Suprapubic skin (tissue), 4 donors: ENCODE measurements at places on chromosomes 6 and 20.

- DNase-seq = no peak
Observed at GRCh38 chr6:144415014-144415413, 129.9 kb downstream of the UTRN start.

DNA sequence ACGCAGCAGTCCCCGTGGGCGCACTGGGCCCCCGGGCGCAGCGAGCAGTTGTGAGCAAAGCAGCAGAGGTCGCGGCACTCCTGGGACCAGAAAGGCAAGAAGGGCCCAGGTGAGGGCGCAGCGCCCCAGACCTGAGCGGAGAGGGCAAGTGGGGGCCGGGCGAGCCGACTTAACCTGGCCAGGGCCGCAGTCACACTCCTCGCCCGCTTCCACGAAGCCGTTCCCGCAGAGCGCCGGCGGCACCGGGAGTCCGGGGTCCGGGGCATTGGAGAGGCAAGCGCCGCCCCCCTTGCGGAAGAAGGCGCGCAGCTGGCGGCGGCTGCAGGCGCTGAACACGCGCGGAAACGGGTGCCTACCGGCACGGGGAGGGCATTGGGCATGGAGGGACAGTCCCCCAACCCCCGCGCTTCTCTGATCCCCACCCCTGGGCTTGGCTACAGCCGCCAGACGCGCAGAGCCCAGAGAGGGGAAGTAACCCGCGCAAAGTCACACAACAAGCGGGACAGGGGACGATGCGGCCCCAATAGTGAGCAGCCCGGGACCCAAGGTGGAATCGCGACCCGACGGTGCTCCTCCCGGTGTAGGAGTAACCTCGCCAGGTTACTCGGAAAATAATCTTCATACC lies 9.2 kb downstream of the ADAM33 start:
- DNase-seq = no peak

GRCh38 chr20:53699085-53699674 lies 105.5 kb upstream of the ZNF217 start:
- DNase-seq = no peak

GRCh38 chr6:14827354-14827753 lies 418.5 kb upstream of the JARID2 start:
- DNase-seq = no peak

DNA sequence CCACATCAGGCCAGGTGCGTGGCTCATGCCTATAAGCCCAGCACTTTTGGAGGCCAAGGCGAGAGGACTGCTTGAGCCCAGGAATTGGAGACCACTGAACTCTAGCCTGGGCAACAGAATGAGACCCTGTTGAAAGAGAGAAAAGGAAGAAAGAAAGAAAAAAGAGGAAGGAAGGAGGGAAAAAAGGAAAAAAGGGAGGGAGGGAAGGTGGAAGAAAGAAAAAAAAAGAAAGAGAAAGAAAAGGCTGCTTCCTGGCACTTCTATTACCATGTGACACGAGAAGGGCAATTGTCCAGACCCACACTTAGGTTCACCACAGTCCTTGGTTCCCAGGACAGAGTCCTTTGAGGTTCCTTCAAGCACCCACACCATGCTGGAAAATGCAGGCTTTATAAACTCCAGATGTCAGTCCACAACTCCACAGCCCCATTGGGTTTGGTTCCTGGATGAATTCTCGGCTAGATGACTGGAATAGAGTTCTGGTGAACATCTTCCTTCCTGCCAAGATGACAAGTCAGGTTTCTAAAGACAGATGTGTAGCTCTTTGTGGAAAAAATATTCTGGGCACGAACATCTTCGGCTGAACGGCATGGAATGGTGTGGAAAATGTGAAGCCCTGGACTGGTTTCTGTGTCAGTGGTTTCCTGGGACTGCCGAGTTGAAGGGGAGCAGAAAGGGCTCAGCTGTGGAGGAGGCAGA lies 32.5 kb downstream of the NT5E start:
- DNase-seq = no peak

GRCh38 chr6:16333580-16333979 lies 95.2 kb downstream of the GMPR start:
- no peak for DNase-seq

DNA sequence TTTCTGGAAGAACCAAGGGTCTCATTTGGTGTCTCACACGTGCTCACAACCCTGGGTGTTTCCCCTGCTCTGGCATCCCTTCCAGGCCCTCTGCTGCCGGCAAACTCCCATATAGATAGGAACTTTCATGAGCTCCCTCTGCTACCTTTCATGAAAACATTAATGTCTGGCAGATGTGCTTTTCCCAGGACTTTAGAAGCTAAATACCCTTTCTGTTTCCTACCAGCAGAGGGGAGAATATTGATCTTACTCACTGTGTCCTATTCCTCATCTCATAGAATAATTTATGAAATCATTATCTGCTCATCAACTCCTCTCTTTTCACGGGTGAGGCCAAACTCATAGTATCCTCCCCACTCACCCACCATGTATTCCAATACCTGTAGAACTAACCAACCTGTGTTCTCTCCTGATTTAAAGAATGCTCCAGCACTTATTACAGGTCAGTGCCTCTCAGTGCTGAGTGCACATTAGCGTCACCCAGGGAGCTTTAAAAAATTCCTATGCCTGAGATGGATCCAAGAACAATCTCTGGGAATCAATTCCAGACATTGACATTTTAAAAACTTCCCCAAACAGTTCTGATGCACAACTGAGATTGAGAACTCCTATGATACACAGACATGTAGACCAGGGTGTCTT lies 298.5 kb upstream of the JAG1 start:
- no peak for DNase-seq

DNA sequence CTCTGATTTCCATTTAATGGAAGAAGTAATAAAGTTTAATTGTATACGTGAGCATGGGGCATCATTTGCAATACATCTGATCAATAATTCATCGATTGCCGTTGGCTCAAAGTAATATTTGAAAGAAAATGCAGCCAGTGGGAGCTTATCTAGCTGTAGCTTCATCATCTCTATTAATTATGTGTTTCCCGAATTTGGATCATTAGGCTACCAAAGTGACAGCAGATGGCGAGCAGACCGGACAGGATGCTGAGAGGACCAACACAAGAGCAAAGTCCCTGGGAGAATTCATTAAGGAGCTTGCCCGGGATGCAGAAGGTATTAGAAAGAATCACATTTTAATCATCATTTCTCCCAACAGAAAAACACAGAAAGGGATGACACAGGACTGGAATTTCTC lies 327.1 kb downstream of the ARHGAP18 start:
- no peak for DNase-seq

DNA sequence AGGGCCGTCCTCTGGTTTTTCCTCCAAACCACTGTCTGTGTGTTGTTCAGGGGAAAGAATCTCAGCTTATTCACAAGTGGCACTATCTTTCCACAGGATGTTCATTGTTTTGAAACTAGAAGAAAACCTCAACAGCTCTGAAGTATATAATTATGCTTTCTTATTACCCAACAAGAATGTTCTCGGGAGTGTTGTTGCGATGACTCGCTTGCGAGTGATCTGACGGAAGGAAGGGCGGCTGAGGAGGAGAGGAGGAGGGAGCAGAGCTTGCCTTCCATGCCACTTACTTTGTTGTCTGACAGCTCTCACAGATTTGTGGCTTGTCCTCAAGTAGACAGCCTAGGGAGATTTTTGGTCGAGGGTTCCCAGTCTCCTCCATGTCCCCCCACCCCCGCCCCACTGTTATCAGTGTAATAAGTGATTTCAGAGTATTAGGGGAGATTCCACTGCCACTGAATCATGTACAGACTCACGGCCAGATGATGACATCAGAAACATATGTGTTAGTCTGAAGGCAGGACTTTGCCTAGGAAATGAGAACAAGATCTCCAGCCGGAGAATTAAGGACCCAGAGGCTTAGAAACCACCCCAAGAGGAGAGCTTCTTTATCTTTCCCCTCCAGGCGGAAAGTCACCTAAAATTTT lies 80.7 kb upstream of the CCN6 start:
- no peak for DNase-seq

- no peak for DNase-seq
Observed at GRCh38 chr6:16769986-16770376, 8.7 kb upstream of the ATXN1 start.

- no peak for DNase-seq
Observed at GRCh38 chr6:126188279-126188909, 151.5 kb upstream of the CENPW start.

GRCh38 chr6:3776881-3777507 lies 25.5 kb upstream of the PXDC1 start:
- DNase-seq = no peak

- peak; percentile 54 for DNase-seq
Observed at GRCh38 chr6:32203426-32204267, 11.2 kb upstream of the GPSM3 start.

GRCh38 chr6:105835373-105835772 lies 250.8 kb upstream of the PRDM1 start:
- DNase-seq = no peak

DNA sequence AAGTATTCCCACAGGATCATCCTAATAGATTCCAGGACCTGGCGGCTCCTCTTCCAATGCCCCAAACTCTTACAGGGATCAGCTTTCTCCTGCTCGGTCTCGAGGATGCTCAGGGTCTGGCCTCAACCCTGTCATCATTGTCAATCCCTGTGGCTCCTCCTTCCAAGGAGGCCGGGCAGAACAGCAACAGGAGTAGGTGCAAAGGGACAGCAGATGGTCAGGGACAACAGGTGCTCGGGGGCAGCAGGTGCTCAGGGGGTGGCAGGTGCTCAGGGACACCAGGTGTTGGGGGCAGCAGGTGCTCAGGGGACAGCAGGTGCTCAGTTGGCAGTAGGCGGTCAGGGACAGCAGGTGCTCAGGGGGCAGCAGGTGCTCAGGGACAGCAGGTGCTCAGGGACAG lies 84.8 kb downstream of the TTLL2 start:
- no peak for DNase-seq

DNA sequence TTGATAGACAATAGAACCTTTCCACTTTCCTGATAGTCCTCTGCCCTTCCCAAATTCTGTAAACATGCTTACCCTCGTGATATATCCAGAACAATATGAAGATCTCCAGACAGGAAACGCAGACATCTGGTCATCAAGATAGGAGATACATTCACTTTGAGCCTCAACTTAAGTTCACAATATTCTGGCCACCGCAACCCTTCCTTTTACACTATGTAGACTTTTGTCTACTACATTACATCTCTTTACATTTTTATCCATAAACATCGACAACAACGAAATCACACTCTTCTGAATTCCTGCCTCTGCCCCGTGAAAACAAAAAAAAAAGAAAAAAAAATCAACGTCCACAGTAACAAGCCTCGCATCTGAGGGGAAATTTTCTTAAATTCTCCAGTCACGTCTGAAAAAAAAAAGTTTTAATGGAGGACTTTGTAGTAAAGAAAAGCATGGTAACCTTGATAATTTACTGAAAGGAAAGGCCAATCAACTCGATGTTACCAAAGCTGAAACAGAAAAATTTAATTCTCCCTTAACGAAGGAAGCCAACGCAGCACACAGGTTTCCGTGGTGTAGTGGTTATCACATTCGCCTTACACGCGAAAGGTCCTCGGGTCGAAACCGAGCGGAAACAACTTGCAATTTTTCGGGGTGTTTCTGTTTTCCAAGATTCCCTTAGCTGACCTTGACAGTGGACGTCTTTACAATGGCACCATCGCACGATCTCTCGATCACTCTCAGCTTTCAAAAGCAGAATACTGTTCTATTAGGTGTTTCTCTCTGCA lies 21.8 kb downstream of the POM121L2 start:
- DNase-seq = no peak
